Endodermal cell (in vitro differentiated cells): ENCODE measurements at places on chromosomes 6 and 20.

DNA sequence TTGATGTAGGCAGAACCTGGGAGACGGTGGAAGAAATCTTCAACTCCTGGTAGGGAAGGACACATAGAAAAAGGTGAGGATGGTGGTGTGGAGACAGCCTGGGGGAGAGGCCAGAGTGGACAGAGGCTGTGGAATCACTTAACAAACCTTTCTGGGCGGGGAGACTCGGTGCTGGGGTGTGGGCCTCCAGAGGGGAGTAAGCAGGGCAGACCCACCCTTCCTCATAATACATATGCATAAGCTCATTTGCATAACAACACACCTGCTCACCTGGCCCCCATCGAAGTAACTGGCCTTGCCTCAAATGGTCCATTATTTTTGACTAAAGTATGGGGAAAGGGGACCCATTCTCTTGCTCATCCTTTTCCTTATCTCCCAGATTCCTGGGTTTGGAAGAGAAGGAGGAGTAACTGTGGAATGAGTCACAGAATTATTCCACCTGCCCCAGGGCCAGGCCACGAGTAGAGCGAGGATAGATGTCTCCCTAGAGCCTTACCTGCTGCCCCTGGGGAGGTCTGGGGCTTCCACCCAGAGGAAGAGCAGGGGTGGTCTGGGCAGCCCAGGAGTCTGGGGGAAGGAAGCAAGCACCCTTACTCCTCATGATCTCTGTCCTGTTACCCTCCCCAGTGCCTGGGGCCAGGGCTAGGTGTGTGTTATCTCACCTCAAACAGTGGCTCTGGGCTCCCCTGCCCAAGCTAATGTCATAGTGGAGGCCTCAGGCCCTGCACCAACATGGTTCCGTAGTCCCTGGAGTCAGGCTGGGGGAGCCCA lies 10.7 kb upstream of the VEGFA start:
- no peak for DNase-seq

GRCh38 chr6:26121141-26122004 lies 34.1 kb downstream of the HFE start:
- DNase-seq: no peak

DNA sequence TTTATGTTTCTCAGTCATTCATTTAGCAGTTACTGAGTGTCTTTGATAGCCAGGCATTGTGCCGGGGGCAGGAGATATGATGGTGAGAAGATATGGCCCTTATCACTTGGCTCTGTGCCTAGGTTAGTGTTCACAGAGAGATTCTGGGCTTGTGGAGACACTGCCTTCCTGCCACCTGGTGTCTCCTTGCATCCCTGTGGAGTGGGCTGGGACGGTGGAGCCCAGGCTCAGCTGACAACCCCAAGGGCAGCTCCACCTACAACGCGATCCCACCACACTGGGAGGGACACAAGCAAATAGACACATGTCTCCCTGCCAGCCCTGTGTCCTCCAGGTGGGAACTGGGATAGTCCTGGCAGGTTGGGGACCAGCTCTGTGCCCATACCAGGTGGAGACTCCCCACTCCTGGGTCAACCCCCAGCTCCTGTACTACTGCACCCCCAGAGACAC lies 30.3 kb upstream of the VEGFA start:
- peak; percentile 71 for DNase-seq

DNA sequence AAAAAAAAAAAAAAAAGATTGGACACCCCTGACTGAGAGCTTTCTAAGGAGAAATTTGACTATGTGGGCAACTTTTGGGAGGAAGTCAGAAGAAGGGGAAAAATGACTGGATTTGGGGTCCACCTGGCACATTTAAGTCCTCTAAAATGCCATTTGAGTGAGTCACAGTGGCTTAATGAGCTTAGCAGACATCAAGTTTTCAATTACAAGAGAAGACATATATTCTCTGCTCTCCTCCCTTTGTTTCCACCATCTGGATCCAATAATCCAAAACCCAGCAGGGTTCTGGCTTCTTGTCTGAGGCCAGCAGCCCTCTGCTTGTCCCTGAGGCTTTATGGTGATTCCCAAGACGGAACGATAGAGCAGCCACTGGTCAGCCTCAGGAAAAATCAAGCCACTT lies 6.9 kb downstream of the PI3 start:
- no peak for DNase-seq

- no peak for DNase-seq
Measured at GRCh38 chr6:22067122-22067521, 229.7 kb downstream of the PRL start.

GRCh38 chr6:84251891-84252539 lies 24.6 kb upstream of the CEP162 start:
- DNase-seq: no peak

- DNase-seq: no peak
Measured at GRCh38 chr20:46646659-46647380, 4.4 kb downstream of the SLC13A3 start.

- no peak for DNase-seq
Measured at GRCh38 chr6:116974526-116975316, 97.7 kb downstream of the RFX6 start.

DNA sequence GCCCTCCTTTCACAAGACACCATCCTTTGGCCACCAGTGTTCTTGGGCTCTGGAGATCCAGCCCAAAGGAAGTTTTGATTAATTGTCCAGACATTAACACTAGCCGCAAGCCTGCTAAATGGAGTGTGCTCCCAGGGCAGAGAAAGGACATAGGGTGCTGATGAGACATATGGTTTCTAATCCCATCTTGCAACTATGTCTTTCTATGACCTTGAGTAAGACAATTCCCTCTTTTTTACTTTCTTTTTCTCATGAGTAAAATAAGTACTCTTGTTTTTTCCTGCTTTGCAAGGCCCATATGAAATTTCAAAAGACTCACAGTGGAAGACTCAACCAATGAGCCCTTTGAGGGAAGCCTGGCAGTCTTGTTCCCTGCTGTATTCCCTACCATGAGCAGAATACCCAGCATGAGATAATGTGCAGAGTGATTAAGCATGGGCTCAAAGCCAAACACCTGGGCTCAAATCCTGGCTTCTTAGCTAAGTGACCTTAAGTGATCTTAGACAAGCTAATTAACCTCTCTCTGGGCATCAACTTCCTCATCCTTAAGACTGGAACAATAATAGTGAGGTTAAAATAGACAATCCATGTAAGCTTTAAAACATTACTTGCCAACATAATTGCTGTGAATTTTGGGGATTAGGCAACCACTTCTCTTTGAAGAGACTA lies at the start of gene WFDC10B:
WFDC10B (minus strand) TSS at position 51 of the 669 bp plus-strand sequence. CDS start 19,027 bp downstream, outside the sequence.
- no peak for DNase-seq

- DNase-seq: no peak
Measured at GRCh38 chr6:124443541-124443940, 518.7 kb upstream of the RNF217 start.

- peak; percentile 44 for DNase-seq
Measured at GRCh38 chr6:137492289-137493217, 1.6 kb downstream of the OLIG3 start.

- peak; percentile 26 for DNase-seq
Measured at GRCh38 chr6:4280707-4281106, 145.3 kb upstream of the ECI2 start.

- DNase-seq: no peak
Measured at GRCh38 chr20:25421102-25421501, 13.6 kb downstream of the GINS1 start.

GRCh38 chr6:156917213-156917612 lies 140.0 kb downstream of the ARID1B start:
- DNase-seq: no peak

DNA sequence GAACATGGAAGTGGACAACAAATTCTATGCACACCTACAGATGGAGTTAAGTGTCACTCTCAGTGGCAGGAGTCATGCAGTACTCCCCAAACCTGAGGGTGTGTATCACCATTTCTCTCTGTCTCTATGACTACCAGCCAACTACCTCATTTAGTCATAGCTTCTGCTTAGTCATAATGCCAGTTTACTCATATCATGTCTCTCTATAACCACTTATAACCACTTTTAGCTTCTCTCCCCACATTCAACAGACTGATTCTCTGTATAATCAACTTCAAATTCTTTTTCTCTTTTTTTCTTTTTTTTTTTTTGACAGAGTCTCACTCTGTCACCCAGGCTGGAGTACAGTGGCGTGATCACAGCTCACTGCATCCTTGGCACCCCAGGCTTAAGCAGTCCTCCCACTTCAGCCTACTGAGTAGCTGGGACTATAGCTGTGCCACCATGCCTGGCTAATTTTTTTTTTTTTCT lies 13.8 kb upstream of the GTF3C6 start:
- no peak for DNase-seq

DNA sequence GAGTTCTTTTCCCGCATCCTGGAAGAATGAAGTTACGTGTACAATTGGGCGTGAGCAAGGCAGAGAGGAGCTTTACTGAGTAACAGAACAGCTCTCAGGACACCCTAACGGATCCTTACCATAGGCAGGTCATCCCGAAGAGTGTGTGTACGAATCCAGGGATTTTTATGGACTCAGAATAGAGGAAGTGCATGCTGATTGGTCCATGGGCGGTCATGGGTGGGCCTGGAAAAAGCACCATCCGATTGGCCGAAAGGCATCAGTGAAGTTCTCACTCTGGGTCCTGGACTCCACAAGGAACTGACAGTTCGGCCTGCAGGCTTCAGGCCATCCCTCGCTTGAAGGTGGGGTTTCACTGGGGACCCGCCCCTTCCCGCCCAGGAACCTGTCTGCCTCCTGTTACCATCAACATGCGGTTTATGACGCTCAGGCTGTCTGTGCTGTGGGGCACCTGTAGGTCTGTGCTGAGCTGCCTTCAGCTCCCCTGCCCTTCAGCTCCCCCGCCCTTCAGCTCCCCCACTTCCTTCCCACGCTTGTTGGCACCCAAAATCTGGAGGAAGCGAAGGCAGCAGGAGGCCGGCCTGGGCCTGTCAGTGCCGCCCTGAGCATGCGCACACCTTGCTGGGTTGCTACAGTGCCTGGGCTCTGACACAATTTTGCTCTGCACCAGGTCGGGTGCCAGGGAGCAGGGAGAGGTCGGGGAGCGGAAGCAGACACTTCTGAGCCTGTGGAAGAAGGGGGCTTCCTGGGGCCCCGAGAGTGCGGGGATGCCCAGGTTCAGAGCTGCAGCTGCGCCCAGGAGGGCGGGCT lies 57.9 kb upstream of the MANEA start:
- DNase-seq: peak; percentile 59

DNA sequence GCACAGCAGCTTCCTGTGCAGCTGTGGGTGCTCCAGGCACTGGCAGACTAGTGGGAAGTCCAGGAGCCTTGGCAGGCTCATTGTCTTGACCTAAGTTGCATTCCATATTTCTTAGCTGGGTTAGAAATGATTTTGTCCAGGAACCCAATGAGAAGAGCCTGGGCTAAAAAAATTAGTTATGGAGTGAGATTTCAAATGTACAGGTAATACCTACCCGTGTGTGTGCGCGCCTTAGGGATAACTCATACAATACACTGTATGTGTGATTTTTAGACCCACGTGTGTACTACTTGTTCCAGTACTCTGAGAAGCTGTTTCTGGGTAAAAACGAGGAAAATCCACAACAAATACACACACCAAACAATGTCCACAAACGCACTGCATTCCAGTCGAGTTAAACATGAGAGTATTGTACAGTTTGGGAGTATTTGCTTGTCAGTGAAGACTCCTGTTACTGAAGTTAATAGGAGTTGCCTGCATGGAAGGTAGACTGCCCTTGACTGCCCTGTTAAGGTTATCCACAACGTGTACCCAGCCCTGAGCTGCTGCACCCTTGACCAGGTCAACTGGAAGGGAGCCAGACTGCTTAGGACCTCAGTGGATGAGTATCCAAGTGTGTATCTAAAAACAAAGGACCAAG lies 1.4 kb downstream of the PAQR8 start:
- DNase-seq: no peak

DNA sequence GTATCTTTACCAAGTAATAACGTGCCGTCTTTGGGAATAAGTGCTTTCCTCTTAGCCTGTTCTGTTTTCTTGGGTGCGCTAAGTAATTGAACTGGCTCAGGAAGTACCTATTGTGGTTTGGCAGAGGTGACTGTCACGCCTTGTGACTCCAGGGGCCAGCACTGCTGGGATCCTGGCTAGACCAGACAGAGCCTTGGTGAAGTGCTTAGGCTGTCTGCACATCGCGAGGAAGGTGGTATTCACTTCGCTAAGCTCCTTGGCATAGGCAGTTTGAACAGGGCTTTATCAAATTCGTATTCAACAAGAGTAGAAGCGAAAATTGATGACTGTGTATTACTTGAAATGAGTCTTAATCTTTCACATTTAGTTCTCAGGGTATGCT lies 17.6 kb downstream of the PRDM1 start:
- DNase-seq: no peak

DNA sequence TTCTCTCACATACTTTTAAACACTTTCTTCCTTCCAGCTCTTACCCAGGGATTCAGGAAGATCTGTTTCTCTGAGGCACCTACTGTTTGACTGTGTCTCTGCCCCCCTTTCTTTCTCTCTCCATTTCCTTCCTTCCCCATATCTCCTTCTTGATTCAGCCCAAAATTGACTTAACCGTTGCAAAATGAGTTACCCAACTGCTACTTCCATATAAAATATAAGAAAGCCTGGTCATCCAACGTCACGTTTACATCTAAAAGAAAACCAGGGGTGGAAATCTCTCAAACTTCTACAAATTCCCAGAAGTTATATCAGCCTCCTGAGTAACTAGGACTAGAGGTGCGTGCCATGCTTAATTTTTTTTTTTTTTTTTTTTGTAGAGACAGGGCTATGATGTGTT lies 95.2 kb upstream of the INSM1 start:
- DNase-seq: no peak

GRCh38 chr6:107441682-107442081 lies 17.7 kb downstream of the PDSS2 start:
- DNase-seq: no peak

DNA sequence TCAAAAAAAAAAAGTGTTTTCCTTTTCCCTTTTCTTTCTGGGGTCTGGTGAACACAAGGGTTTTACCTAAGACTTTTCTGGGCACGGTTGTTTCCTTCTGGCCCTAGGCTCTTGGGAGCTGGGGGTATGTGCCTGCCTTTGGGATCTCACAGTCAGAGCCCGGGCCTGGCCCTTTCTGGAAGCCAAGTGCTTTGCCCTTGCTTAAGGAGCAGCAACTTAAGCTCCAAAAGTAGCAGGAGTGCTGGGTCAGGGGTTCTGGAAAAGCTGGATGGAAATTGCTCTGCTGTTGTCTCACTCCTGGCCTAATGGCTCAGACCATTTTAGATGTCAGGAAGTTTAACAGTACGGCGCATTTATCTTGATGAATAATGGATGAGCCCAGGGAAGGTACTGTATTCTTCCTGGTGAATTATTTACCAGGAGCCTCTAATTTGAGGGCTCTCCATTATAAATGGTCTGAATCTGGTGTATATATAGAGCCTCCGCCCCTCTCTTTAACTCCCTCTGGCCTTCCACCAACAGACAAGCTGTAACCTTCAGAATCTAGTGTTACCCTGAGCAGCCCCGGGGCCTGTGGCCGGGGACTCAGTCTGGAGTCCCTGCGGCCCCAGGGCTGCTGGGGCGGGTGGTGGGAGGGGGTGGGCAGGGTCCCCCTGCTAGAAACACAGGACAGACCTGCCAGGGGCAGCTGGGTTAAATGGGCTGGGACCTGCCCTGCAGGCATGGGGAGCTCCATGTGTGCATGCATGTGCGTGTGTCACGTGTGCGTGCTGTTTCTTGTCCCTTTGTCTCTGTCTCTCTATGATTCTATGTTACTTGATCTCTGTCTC lies 37.5 kb downstream of the PTK7 start:
- DNase-seq: no peak
